Upper lobe of left lung (tissue), 6 donors: ENCODE measurements at places on chromosomes 2 and 18. TPM values are rescaled to one million over a fixed set of nuclear protein-coding genes. Genes with fewer than 3 reads are reported as not detected.

The RAX gene
- not detected for total RNA-seq

The RAB27B gene
- total RNA-seq = 16.6 TPM

The MAIP1 gene
- total RNA-seq = 25.1 TPM

The SOX11 gene
- total RNA-seq = not detected

DNA sequence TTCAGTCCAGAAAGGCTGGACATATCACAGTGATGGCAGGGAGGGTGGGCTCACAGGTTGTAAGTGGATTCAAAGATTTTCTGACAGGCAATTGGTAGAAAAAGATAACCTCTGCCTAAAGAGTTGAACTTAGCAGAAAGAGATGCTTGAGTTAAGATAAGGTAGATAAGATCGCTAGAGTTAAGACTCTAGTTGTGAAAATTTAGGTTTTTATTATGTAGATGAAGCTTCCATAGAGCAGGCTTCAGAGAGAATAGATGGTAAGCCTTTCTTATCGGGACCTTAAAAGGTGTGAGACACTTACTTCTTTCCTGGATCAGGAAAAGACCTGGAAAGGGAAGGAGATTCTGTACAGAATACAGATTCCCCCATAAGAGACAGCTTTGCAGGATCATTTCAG, 134.4 kb downstream of the GULP1 start:
- H3K4me3 ChIP-seq = no peak overlapping the region
- H3K27ac ChIP-seq = no peak overlapping the region

GRCh38 chr2:231222318-231223000, 24.0 kb downstream of the ARMC9 start:
- H3K27ac ChIP-seq = no peak overlapping the region
- no peak overlapping the region for H3K4me3 ChIP-seq
- no peak for DNase-seq

DNA sequence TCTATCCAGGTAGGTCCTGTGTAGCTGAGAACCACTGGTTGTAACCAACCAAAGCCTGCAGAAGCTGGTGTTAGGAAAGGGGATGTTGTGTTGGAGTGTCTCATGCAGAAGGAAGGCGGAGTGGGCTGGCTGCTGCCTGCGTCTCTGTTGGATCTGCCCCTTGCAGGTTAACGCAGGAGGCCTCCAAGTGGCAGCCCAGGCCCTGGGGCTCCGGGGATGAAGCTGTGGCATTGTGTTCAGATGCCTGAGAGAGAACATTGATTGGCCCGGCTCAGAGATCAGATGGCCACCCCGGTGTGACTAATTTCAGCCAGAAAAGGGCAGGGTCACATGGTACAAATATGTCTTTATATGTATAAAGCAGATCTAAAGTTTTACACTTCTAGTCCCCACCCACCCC, 216.0 kb downstream of the GLI2 start:
- H3K4me3 ChIP-seq = no peak overlapping the region
- H3K36me3 ChIP-seq = no peaks in the 10 kb centered on the region
- H3K27me3 ChIP-seq = no peaks in the 10 kb centered on the region
- no peak overlapping the region for H3K27ac ChIP-seq

DNA sequence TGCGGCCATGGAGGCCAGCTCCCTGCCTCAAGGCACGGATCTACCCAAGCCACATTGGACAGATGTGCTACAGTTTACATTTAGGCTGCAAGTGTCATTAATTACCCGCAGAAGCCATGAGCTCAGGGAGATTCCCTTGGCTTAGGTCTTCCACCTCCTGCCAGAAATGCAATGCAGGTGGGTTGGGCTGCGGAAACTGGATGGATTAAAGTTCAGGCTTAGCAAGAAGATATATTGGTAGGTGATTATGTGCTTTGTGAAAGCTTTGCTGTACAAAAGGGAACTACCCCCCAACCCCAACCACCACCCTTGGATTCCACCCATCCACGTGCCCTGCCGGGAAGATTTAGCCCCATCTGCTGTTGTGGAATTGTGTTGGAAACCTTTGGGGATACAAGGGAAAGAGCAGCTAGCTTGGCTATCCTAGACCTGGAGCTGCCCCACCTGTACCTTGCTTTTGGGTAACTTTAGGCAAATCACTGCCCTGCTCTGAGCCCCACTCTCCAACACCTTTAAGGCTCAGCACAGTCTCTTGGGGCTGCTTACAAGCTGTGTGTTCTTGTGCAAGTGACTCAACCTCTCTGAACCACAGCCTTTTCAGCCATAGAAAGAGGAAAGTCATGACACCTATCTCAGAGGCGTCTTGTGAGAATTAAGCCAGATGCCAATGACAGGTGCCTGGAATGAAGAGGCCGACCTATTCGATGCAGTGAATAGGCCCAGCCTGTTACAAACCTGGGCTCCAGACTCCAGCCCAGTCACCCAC, 141.6 kb upstream of the GLI2 start:
- H3K27ac ChIP-seq = no peak overlapping the region
- H3K4me1 ChIP-seq = peaks cover 21% of the 10 kb centered on the region
- H3K4me3 ChIP-seq = no peak overlapping the region
- DNase-seq = no peak
- no peaks in the 10 kb centered on the region for H3K36me3 ChIP-seq
- H3K27me3 ChIP-seq = no peaks in the 10 kb centered on the region

DNA sequence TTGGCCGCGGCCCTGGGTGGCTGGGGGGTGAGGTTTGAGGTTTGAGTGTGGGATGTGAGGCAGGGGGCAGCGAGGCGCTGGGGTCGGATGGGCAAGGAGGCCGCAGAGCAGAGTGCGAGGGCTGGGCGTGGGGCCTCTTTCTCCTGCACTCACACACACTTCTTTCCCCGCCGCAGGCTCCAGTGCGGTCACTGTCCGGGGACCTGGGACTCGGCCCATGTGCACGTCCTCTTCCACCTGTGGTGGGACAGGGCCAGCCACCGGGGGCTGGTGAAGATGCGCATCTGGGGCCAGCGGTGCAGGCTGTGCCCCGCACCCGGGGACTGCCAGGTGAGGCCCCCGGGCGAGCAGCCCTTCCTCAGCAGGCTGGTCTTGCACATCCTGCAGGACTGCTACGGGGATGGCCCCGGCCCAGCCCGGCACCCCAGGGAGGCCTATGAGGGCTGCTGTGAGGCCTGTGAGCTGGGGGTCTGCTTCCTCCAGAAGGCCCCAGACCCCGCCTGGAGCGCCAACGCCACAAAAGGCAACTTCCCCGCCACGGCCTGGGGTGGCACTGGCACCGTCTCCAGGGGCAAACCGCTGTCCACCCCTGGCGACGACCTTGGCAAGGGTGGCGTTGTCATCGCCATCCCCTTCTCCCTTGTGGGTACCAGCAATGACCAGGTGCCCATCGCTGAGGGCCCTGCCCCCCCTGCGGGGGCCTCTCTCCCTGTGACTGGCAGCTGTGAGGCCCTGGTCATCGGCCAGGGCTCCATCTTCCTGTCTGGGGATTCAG, 2.2 kb downstream of the RTP5 start:
- no peak overlapping the region for H3K27ac ChIP-seq
- peaks cover under 1% of the 10 kb centered on the region for H3K4me1 ChIP-seq
- H3K36me3 ChIP-seq = no peaks in the 10 kb centered on the region
- DNase-seq = no peak

GRCh38 chr18:74722237-74722636, 124.6 kb downstream of the ZNF407 start:
- no peaks in the 10 kb centered on the region for H3K27me3 ChIP-seq
- H3K4me3 ChIP-seq = no peak overlapping the region
- no peak overlapping the region for H3K27ac ChIP-seq
- DNase-seq = no peak
- peaks cover 3% of the 10 kb centered on the region for H3K4me1 ChIP-seq

DNA sequence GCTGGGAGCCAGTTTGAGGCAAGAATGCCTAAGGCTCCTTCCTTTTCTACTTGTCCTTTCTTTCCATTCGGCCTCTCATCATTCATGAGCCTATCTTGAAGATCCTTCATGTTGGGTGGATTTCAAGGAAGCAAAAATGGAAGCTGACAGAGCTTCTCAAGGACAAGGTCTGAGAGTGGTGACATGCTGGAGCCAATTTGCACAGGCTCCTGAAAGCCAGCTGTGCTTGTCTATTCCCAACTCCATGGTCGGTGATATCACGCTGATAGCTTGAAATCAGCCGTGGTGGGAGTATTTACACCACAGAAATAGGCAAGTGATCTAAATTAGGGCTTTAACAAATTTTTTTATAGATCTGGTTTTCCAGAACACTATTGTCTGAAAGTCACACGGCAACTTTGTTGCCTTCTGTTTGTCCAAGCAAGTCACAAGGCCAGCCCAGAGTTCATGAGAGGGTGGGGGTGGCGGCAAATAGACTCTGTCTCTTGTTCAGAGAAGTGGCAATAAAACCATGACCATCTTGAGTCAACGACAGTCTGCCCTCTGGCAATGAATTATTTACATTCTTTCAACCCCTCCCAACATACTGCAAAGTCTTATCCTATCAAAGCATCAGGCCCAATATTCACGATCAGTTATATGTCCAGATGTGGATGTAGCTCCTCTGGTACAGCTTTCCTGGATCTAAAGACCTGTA, 49.9 kb upstream of the SLC35F5 start:
- H3K36me3 ChIP-seq = no peaks in the 10 kb centered on the region
- H3K4me1 ChIP-seq = no peaks in the 10 kb centered on the region
- H3K27ac ChIP-seq = no peak overlapping the region
- no peaks in the 10 kb centered on the region for H3K27me3 ChIP-seq
- no peak for DNase-seq

DNA sequence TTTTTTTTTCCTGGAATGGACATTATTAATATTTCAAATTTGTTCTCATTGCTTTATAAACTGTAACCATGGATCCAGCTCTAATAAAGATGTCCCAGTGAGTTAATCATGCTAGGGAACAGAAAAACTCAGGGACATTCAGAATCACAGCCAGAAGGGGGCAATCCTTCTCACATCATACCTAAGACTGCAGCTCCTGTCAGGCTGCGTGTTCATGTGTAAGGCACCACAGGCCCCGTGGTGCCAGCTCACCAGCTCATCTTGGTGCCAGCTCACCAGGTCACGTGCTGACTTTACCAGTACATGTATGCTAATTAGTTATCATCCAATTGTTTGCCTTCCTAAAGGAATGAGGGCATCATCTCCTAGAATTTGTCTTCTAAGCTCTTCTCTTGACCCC, 84.7 kb upstream of the NEDD4L start:
- H3K4me3 ChIP-seq = no peak overlapping the region
- H3K27me3 ChIP-seq = no peaks in the 10 kb centered on the region

GRCh38 chr2:1136067-1136466, 185.4 kb downstream of the SNTG2 start:
- H3K4me3 ChIP-seq = no peak overlapping the region
- no peaks in the 10 kb centered on the region for H3K27me3 ChIP-seq

DNA sequence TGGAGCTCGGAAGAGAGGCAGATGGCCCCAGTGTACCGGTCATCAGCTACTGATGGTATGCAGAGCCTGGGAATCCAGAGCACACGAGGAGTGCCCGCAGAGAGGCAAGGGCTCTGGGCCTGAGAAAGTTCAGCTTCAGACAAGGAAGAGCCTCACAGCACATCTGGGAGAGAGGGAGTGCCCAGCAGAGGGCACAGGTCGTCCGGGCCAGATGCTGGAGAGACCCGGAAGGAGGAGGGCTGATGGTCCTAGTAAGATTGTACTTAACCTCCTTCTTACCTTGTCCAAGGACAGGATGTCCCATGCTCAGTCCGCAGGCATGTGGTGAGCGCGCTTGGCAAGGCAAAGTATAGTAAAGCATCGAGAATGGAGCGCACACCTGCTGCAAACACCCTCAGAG, 24.4 kb upstream of the CHMP1B start:
- no peaks in the 10 kb centered on the region for H3K27me3 ChIP-seq
- no peaks in the 10 kb centered on the region for H3K4me1 ChIP-seq
- no peak overlapping the region for H3K27ac ChIP-seq
- H3K4me3 ChIP-seq = no peak overlapping the region
- no peak for DNase-seq

- DNase-seq = no peak
- no peak overlapping the region for H3K27ac ChIP-seq
- H3K36me3 ChIP-seq = no peaks in the 10 kb centered on the region
- H3K27me3 ChIP-seq = no peaks in the 10 kb centered on the region
- no peak overlapping the region for H3K4me3 ChIP-seq
Observed at GRCh38 chr2:23497063-23497462, 112.1 kb downstream of the KLHL29 start.

- no peaks in the 10 kb centered on the region for H3K36me3 ChIP-seq
- DNase-seq = peak; percentile 80
- no peaks in the 10 kb centered on the region for H3K27me3 ChIP-seq
- no peak overlapping the region for H3K4me3 ChIP-seq
- peaks cover 27% of the 10 kb centered on the region for H3K4me1 ChIP-seq
- H3K27ac ChIP-seq = no peak overlapping the region
Observed at GRCh38 chr2:239312741-239313667, 87.8 kb downstream of the HDAC4 start.

- H3K4me3 ChIP-seq = no peak overlapping the region
- DNase-seq = no peak
- no peaks in the 10 kb centered on the region for H3K27me3 ChIP-seq
- H3K27ac ChIP-seq = no peak overlapping the region
- H3K4me1 ChIP-seq = no peaks in the 10 kb centered on the region
- no peaks in the 10 kb centered on the region for H3K36me3 ChIP-seq
Observed at GRCh38 chr2:199201539-199201938, 256.2 kb downstream of the SATB2 start.

GRCh38 chr2:171792886-171793580, 101.0 kb downstream of the SLC25A12 start:
- H3K4me1 ChIP-seq = no peaks in the 10 kb centered on the region
- H3K36me3 ChIP-seq = peaks cover 6% of the 10 kb centered on the region
- DNase-seq = no peak

DNA sequence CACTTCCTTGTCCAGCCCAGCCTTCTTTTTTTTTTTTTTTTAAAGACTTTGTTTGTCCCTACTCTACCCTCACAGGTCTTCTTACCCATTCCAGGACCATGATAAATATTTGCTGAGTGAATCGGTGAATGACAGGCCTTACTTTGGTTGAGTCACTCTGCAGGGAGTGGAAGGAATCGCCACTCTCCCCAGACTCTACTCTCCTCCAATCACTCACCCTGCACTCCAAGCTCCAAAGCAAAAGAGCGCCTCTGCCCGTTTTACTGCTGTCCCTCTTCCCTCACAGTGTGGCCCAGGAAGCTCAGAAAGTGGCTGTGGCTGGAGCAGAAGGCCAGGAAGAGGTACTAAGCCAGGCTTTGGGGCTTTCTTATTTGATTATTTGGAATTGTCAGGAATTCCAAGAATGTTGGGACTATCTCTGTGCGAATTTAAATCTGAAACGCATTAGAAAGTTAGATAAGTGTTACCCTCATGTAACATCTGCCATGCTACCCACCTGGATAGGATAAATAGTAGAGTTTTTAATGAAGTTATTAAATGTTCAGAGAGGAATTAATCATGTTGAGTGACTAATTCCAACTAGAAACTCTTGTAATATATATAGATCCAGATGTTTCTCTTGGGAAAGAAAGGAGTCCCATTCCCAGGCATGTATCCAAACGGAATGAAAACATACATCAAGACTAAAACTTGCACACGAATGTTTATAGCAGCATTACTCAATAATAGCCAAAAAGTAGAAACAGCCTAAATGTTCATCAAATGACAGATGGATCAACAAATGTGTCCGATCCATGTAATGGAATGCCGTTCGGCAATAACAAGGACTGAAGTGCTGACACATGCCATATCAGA, 43.0 kb upstream of the CHMP1B start:
- no peaks in the 10 kb centered on the region for H3K27me3 ChIP-seq
- no peak overlapping the region for H3K27ac ChIP-seq
- H3K36me3 ChIP-seq = no peaks in the 10 kb centered on the region
- no peaks in the 10 kb centered on the region for H3K4me1 ChIP-seq

GRCh38 chr2:114610677-114611076, 168.2 kb downstream of the DPP10 start:
- no peak for DNase-seq
- H3K4me3 ChIP-seq = no peak overlapping the region
- no peaks in the 10 kb centered on the region for H3K36me3 ChIP-seq
- no peaks in the 10 kb centered on the region for H3K4me1 ChIP-seq
- no peaks in the 10 kb centered on the region for H3K27me3 ChIP-seq
